Neural progenitor cell (in vitro differentiated cells): ENCODE measurements at places on chromosomes 16 and 17. TPM values are rescaled to one million over a fixed set of nuclear protein-coding genes. Genes with fewer than 3 reads are reported as not detected.

The PHOSPHO1 gene
- 0.06 TPM in 1 of 2 replicates, not detected in the other for total RNA-seq

The C16orf92 gene
- not detected in 2 replicates for total RNA-seq

The SRCIN1 gene
- total RNA-seq: 3.8 and 15.6 TPM in 2 replicates

The CCL23 gene
- total RNA-seq: not detected in 2 replicates

The KRT17 gene
- not detected in 2 replicates for total RNA-seq
